Lung microvascular endothelial cell (primary cell): ENCODE measurements at places on chromosomes 12 and 14. TPM values are rescaled to one million over a fixed set of nuclear protein-coding genes. Genes with fewer than 3 reads are reported as not detected.
A peak's percentile ranks its signal among the peaks of the same experiment; 100 is the strongest.

DNA sequence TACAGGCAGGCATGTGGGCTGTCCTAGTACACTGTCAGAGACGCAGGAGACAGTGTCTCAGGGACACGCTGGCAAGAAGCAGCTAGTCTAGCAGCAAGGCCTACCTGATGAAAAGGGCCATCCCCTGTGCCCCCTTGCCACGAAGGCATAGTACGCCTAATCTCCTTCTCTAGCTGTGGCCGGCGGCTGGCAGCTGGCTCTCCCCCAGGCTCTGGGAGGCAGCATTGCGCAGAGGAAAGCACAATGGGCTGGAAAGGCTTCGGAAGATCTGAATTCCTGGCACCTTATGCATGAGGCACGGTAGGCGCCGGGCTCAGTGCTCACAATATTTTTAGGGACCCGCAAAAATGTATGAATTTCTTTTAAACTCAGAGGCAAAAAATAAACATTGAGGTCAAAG, 16.0 kb upstream of the PLEKHH1 start:
- DNase-seq = peak; percentile 39

Gene KRT7
- total RNA-seq = 6.7 and 121 TPM in 2 replicates

Gene SMOC1
- total RNA-seq = 0.87 and 5.2 TPM in 2 replicates

GRCh38 chr12:90828621-90829020, 126.4 kb downstream of the CCER1 start:
- DNase-seq = no peak

Gene PTCSC3
- total RNA-seq = not detected in 2 replicates

- DNase-seq = no peak
These were observed 35.5 kb downstream of the CACNA2D4 start for GRCh38 chr12:1882850-1883470.

DNA sequence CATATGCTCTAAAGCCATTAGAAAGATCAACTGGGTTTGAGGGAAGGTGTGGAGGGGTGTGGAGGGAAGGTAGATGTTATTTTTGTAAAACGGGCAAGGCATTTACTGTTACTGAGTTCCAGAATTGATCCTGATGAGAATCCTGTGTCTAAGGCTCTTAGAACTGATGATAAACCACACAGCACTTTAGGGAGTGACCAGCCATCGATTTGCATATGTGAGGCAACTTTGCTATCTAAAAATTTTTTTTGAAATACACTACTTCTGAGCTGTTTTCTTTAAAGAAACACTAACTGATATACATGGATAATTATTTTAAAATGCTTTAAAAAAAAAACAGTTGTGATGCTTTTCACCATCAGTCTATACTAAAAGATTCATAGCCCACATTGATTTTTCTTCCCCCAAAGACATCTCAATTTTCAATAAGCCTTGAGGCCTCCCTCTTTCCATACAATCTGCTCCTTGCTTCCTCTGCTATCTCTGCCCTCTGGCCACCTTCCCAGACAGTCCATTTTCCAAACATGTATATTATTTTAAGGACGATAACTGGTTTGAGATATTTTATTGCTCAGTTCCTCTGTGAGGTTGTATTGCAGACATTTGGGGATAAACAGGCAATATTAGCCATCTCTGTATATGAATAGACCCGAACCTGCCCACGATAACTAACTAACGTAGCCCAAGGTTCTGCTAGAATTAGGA, 265.9 kb downstream of the EFCAB11 start:
- no peak for DNase-seq

Gene DHRS2
- 0.20 and 0.87 TPM in 2 replicates for total RNA-seq

DNA sequence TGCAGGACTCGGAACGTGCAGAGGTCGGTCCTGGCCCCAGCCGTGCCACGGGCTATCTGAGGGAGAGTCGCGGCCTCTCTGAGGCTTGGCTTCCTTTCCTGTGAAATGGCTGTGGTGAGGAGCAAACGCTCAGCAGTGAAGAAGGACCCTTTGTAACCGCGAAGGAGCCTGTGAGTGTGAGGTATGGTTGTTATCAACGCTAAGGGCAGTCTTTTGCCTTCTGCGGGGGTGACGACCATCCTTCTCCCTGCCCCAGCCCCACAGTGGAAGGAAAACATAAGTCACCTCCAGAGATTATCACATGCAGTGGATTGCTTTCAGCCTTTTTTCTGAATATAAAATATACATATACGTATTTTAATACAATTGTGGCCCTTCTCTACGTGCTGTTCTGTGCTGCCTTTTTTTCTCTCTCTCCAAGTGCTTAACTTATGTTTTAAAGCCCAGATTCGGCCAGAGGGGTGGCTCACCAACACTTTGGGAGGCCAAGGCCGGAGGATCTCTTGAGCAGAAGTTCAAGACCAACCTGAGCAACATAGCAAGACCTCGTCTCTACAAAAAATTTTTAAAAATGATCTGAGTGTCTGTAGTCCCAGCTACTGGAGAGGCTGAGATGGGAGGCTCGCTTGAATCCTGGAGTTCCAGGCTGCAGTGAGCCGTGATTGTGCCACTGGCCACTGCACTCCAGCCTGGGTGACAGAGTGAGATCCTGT, 17.4 kb downstream of the TAMALIN start:
- DNase-seq = no peak

Gene CLEC4E
- not detected in 2 replicates for total RNA-seq
